Neural crest cell (in vitro differentiated cells): ENCODE measurements at places on chromosomes 1 and 21. TPM values are rescaled to one million over a fixed set of nuclear protein-coding genes. Genes with fewer than 3 reads are reported as not detected.

- DNase-seq, result no peak
These were observed 29.4 kb downstream of the NMNAT2 start for GRCh38 chr1:183388735-183389134.

DNA sequence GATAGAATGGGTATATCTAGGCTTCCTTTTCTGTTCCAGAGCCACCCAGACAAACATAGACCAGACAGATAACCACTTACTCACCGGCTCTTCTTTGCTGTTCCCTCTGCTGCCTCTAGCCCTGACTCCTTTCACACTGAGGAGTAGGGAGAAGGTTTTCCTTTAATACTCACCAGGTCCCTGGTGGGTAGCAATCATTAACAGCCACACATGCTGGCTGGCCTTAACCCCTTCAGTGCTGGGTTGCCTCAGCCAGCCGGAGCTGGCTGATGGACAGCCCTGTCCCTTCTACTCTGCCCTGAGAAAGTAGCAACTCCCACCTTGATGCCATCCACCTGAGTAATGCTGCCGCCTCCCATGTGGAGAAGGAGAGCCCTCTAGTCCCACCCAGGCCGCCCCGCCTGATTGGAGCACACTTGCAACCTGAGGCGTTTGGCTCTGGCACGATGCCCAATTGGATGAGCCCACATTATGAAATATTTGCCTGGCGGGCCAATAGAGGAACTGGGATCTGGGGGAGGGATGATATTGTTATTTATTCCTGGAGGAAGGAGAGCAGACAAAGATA, 71.6 kb downstream of the PLEKHA6 start:
- DNase-seq, result no peak

DNA sequence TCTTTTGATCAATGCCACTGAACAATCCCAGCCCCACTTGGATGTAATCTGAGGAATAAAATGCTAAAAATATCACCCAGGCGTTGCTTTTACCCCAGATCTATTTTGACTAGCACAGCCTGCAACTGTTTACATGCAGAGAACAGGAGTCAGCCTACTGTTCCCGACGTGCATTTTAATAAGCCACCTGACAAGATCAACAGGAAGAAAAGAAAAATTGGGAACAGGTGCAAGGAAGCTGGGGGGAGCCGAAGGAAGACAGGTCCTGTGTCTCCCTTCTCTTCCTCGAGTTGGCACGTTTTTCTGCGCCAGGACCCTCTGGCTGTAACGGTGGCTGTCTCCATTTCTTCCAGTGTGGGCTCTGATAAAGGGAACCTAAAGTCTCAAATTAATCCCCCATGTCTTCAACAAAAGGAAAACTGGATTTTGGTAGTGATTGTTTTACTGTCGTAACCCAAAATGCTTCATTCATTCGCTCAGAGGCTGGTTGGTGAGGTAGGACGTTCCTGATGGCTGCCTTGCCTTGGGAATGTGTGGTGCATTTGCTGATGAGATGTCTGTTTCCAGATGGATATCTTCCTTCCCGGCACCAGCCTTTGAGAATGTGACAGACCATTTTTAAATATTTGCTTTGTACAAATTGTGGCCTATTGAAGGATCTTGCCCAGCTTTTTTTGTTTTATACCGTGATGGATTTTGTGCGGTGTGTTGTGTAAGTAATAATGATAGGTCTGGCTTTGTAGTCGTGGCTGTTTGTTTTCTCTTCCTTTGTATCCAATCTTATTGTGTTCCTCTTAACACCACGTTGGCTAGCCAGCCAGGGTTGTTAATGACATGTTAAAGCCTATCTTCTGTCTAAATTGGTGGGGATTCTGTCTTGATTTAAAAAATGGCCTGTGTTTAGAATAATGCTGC, 117.5 kb downstream of the C1orf21 start:
- DNase-seq, result no peak

Gene GPR157
- 1.3 and 1.9 TPM in 2 replicates for total RNA-seq

Gene GNAT2
- not detected in 2 replicates for total RNA-seq
